Inflammatory macrophage treated with lipopolysaccharide for 4 hours (primary cell): ENCODE measurements at places on chromosomes 13 and 19.

DNA sequence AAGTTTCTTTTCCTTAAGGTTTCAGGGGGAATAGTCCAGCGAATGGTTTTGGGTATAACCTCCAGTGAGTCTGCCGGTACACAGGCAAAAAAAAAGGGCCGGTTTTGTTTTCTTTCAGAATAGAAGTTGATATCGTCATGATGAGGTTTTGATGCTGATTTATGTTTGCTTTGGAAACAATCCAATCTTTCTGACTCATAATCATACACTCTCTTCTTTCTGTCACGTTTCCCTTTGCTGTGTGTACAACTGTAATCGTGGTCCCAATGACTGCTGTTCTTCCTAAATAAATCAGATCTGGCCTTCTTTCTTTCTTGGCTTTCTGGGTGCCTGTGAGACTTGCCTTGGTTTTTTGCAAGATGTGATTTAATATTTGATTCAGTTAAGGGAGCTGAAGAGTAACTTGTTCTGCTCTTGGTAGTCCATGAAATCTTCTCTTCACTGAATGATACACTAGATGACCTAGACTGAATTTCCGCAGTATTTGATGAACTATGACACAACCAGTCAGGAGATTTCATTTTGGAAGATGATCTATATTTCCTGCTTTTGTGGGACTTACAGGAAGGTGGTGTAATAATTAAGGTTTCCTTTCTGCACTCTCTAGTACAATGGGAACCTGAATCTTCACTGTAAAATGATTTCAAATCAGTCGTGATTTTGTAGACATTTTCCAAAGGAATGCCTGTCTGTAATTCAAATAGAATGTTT is 34.9 kb upstream of the METTL21C start:
- DNase-seq, result peak; percentile 70

DNA sequence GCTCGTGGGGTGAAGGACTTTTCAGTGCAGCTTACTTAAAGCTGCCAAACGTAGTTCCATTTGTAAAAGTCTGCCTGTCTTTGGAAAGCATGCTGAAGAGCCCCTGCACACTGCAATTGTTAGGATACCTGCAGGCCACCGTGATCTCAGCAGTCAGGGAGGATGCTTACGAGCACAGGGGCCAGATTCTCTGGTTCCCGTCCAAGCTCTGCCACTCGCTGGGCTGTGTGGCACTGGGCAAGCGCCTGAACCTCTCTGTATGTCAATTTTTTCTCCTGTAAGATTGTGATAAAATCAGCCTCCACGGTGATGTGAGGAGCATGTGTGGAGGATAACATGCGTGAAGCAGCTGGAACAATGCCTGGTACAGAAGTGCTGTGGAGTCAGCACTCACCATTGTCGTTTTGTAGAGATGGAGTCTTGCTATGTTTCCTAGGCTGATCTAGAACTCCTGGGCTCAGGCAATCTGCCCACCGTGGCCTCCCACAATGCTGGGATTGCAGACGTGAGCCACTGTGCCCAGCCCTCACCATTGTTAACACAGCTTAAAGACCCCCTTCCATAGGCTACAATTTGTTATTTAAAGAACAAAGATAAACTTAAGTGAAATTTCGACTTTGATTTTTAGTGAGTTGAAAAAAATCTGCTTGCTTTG is 3.5 kb downstream of the ADPRHL1 start:
- DNase-seq, result no peak

DNA sequence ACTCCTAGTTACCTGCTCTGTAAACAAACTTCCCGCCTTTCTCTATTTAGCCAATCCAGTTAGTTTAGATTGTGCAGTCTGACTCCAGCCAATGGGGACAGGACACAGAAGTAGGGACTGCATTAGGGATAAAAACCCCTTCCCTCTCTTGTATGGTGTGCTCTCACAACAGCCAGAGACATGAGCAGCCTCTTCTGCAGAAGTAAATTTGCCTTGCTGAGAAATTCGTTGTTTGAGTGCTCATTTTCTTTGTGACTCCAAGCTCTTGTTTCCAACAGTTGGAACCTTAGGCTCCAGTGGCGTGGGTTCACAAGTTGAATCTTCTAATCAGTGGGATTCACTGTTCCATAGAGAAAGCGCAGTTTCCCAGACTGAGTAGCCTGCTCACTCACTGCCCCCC is 66.1 kb downstream of the ZNF93 start:
- DNase-seq, result no peak

DNA sequence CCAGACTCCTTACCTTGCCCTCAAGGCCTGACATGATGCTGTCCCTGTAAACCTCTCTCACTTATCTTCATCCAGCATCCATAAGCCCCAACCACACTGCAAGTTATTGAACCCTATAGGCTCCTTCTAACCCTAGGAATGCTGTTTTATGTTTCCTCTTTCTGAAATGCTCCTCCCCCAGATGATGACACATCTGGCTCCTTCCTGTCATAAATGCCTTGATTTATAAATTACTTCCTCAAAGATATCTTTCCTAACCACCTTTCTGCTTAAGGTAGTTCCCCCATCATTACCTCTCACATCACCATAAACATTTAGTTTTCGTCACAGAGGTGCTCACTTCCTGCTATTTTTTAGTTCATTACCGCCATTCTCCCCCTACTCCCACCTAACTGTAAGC is 12.3 kb downstream of the RUBCNL start:
- peak; percentile 74 for DNase-seq

DNA sequence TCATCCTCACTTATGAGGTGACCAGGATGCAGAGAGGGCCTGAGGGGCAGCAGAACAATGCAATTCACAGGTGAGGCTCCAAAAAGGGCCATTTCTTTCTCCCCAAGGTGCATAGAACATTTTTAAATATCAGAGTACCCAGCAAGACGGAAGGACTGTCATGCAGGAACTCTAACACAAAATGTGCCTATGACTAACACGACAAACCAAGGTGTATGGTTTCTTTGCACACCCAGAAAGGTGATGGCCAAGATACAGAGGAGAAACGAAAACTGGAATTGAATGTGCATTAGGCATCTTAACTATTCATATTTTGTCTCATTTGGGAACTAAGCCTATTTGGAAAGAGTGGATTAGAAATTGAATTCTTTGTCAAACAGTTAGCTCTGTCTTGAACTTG is 29.9 kb downstream of the SHISA2 start:
- DNase-seq, result no peak

- DNase-seq, result no peak
Observed at GRCh38 chr13:46698910-46699460, 98.0 kb downstream of the ESD start.

DNA sequence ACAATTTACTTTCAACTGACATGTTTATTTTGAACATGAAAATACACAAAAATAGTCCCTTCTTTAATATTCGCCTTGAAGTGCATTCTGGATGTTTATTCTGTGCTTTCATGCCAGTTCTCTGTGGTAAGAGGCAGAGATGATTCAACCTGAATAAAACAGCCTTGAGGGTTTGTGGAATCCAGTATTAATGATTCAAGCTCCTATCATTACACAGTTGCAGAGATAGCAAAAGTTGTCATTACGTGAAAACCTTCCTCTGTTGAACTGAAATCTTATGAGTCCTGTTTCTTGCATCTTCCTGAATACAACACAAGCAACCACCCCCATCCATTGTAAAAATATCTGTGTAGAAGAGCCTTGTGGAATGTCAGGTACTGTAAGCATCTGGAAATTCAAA is 142.3 kb upstream of the HTR2A start:
- no peak for DNase-seq

DNA sequence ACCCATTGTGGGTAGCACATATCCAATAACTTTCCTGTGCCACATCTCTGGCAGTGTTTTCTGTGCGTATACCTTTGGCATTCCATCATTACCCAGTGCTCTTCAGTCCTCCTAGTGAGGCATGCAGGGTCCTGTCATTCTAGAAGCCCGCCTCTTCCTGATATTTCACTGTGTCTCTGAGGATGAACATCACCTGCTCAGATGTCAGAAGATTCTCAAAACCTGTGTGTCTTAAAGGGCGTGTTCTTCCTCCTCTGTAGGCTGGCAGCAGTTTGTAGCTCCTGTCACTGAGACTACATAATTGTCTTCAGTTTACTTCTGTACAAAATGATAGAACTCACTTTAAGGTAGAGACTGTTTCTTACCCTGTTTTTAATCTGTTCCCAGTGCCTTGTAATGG is 56.9 kb upstream of the TEX29 start:
- DNase-seq, result no peak

GRCh38 chr19:823565-824121 is 1.9 kb upstream of the PLPPR3 start:
- no peak for DNase-seq

DNA sequence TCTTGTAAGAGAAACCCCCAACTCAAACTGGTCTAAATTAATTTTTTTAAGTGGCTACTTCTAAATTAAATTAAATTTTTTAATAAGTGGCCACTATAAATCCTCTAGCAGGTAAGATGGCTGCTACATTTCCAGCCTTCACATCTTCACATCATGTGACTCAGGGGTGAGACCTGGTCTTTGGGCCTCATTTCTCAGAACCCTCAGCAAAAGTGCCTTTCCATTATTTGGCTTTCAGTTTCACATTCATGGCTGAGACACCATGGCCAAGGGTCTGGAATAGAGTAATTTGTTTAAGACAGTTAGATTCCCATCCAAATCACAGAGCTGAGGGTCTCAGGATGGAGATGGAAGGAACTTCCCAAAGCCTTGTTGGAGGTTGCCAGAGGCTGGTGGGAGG is 47.5 kb downstream of the DCT start:
- DNase-seq, result no peak

DNA sequence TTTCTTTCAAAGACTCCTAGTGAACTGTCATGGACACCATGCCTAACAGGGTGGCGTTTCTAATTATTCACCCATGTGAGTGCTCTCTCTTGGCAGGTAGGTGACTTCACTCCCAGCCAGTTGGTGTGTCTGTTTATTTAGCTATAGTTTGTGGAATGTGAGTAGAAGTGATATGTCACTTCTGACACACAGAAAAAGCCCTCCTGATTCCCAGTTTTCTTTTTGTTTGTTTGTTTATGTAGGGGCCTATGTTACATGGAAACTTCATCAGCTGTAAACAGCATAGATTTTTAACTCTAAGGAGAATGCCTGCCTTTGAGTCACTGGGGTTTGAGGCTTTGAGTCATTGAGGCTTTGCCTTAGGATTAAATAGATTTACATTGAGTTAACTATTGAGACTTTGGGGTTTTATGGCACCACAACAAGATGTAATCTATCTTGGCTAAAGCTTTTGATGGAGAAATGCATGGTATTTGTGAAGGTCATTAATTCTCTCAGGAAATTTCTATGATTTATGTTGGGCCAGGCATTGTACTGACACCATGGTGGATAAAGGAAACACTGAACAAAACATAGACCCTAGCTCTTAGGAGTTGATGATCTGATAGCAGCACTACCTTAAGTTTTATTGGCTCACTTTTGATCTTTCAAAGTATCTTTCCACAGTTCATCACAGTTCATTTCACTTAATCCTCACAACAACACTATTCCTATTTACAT is 45.3 kb downstream of the UFM1 start:
- no peak for DNase-seq

DNA sequence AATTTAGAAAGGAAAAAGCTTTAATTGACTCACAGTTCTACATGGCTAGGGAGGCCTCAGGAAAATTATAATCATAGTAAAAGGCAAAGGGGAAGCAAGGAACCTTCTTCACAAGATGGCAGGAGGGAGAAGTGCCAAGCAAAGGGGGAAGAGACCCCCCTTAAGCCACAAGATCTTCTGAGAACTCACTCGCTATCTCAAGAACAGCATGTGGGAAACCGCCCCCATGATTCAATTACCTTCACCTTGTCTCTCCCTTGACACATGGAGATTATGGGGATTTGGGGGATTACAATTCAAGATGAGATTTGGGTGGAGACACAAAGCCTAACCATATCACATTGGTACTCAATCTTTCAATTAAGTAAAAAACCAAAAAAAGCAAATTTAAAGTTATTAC is 1778.7 kb upstream of the MIR17HG start:
- no peak for DNase-seq

DNA sequence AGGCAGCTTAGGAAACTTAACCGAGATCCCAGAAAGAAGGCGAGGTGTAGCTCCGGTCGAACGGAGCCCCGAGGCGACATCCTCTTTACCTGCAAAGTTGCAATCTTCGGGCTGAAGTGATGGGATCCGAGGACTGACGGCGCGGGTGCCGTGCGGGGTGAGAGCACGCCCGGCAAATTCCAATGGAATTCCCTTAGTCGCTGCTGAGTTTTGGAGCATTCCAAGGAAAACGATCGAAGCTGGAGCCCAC is 141 bp downstream of the TRPC4 start:
- DNase-seq, result no peak
